ENCODE measurements at places on chromosomes 2 and 18.

GRCh38 chr2:104854498-104855220 is 744 bp downstream of the POU3F3 start:
- no peak for DNase-seq

GRCh38 chr18:42064109-42064508 is 109.1 kb downstream of the PIK3C3 start:
- no peak for DNase-seq

DNA sequence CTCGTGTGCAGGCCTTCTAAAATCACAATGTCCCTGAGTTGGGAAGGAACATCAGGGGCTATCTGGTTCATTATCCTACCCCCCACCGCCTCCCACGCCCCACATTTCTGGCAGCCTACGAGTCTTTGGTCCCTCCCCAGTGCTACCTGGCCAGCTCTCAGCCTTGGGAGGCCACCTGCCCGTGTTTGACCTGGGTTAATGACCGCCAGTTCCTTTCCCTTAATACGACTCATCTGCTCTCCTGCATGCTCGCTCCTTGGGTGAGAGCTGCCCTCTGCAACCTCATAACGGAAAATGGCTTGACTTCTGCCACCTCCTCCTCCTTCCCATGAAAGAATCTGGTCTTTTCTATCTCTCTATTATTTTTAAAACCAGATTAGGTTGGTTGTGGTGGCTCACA is 112.5 kb downstream of the NEDD4L start:
- no peak for DNase-seq

DNA sequence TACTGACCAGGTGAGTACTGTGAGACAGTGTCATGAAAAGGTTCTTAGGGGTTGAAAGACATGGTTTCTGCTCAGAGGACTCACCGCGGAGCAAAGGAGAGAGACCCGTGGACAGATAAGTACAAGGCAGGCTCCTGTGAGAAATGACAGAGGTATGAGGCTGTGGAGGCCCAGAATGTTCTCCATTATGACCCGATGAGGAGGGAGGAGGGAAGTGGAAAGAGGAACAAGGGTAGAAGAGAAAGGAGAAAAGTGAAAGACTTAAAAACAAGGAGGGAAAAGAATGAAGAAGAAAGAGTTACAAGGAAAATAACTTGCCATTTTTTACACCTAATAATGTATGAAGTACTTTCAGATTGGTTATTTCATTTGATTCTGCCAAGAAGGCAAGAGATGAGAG is 29.8 kb downstream of the MAPRE3 start:
- no peak for DNase-seq

GRCh38 chr18:22678486-22678885 is 254.6 kb upstream of the RBBP8 start:
- no peak for DNase-seq

GRCh38 chr2:86064006-86064405 is 41.7 kb downstream of the POLR1A start:
- DNase-seq: no peak

DNA sequence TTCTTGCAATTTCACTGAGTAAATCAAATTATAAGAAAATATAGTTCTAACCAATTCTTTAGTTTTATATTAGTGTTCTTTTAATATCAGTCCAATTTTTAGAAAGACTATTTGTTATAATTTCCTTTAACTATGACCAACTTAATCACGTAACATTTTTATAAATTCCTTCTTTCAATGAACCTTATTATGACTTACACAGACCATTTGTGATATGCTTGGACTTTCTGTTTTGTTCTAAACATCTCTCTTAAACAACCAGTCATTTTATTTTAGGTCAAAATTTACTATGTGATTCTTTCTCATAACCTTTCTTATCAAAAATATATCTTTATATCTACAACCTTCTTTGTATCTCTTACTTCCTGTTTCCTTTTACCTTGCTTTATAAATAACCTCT is 39.5 kb upstream of the DYNAP start:
- no peak for DNase-seq

GRCh38 chr2:53694096-53694771 is 73.4 kb upstream of the CHAC2 start:
- no peak for DNase-seq

DNA sequence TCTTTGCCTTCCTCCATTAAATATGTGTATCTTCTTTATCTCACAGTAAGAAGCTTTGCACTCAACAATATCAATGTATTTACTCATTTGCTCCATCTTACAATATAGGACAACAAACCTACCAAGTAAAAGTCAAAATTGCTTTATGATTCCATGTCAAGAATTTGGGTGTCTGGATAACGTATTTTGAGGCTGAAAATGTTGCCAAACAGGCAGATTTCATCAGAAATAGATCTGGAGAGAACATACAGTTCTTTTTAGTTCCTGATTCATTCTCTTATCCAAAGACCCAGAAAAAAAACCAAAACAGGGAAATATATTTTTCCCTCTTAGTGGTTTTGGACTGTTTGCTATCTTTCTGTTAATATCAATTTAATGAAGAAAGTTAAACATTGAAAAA is 621.1 kb downstream of the STK39 start:
- DNase-seq: no peak

- DNase-seq: no peak
Observed at GRCh38 chr2:181426672-181427071, 30.5 kb upstream of the ITGA4 start.

DNA sequence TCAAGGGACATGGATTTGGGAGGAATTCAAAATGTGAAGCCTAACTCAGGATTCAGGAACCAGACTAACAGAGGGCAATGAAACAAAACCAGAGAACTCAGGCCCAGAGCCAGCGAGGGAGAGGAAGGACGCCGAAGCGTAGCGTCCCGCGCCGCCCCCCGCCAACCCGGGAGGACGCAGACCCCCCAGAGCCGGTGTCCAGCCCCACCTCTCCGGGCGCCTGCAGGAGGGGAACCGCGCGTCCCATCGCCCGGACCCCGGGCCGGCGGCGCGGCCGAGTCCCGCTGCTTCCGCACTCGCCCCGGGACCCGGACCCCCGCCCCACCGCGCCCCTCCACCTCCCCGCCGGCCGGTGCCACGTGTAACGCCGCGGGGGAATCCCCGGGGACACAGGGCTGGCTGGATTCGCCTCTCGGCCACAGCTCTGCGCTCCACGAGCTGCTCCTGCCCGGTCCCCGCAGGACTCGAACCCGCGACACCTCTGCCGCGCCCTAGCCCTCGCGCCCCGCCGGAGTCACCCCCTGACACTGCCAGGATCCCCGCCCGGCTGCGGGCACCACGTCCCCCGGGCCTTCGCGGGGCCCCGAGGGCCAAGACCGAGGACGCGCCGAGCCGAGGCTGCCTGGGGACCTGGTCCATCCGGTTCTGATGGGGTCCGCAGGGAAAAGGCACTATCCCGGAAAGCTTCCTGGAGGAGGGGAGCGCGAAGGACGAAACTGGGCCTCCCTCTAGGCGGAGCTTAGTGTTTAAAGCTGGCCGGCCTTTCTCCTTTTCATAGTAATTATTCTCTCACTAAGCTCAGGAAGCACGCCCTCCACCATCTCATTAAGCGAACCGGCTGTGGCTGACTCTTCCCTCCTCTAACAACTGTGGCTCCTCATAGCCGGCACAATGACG is 40.4 kb upstream of the FAM124B start:
- DNase-seq: no peak

- DNase-seq: no peak
Observed at GRCh38 chr18:76524900-76525698, 30.1 kb upstream of the ZNF516 start.

DNA sequence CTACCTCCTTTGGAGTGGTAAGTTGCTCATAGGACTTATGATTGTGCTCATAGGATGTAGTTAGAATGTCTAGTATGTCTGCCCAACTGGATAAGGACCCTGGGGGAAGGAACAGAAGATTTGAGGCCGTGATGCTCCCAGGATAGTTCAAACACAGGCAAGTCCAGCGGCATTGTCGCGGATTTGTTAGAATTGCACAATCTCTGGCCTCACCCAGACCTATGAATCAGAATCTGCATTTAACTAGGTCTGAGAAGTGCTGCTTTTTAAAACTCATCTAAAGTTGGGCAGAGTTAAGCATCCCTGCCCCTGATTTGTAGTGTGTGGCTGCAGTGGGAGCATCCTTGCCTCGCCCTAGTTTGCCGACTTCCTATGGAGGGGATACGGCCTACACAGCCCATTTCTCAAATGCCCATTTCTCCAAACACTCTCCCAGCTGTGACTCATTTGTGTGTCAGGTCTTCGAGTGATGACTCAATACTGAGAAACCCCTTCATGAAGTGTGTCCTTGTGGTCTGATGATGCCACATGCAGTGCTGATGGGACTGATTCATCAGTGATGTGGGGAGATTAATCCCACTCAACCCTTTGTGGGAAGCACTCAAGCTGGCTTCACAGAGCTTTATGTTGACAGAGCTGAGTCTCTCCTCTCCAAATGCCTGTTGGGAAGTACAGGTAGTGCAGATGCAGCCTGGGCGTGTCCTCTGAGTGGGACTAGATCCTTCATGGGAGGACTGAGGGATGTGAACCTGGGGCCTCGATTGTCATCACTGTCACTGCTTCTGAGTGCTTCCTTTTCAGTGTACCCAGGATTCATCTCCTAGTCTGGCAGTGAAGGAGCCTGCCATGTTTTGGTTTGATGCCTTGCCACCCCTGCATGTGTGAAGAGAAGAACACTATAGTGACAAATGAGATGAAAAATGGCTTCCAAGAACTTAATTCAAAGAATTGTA is 18.7 kb downstream of the SMIM21 start:
- no peak for DNase-seq

GRCh38 chr2:182824767-182825158 is 41.7 kb downstream of the FRZB start:
- no peak for DNase-seq

GRCh38 chr18:23982155-23983079 is 32.1 kb upstream of the TTC39C start:
- DNase-seq: no peak

DNA sequence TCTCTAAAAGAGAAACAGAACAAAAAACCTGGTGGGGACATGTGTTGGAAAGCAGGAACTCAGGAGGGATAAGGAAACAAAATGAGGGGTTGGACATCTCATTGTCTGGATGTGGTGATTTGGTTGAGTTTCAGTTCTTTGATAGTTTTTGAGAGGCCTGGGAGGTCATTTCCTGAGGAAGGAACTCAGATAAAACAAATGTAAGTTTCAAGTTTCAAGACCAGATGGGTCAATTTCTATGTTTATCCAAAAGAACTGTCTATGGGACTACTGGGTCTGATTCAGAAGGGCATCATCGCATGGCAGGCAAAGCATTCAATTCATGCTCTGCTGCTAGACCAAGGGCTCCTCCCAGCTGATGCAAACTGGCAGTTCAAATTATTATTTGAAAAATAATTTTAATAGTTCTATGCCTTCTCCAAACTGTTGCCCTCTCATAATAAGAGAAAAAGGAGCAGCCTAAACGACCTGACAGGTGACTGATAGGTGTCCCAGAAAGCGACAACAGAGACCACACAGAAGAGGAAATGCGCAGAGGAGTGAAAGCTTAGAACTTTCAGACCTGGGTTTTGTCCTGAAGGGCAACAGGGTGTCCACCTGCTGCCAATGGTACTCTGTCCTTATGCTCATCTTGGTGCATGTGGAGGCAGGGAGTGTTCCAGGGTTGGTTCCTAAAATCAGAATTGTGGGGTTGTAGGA is 39.3 kb upstream of the SH3RF3 start:
- DNase-seq: no peak

GRCh38 chr18:70522183-70522680 is 233.4 kb downstream of the SOCS6 start:
- no peak for DNase-seq

DNA sequence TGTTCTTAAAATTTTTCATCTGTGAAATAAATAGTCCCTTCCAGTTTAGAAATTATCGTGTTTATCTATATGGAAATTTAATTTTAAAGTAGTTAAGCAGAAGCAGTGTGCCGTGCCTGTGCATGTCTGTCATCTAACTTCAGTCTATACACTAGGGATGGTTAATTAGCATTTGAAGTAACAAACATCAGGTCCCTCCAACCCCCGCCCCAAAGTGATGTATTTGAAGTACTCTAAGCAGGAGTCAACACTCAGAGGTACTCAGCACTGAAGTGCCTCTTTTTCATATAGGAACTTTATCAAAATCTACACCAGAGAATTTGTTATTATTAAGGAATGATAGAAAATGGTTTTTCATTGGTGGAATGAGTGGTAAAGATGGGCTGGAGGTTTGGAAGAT is 33.0 kb downstream of the LANCL1 start:
- no peak for DNase-seq

DNA sequence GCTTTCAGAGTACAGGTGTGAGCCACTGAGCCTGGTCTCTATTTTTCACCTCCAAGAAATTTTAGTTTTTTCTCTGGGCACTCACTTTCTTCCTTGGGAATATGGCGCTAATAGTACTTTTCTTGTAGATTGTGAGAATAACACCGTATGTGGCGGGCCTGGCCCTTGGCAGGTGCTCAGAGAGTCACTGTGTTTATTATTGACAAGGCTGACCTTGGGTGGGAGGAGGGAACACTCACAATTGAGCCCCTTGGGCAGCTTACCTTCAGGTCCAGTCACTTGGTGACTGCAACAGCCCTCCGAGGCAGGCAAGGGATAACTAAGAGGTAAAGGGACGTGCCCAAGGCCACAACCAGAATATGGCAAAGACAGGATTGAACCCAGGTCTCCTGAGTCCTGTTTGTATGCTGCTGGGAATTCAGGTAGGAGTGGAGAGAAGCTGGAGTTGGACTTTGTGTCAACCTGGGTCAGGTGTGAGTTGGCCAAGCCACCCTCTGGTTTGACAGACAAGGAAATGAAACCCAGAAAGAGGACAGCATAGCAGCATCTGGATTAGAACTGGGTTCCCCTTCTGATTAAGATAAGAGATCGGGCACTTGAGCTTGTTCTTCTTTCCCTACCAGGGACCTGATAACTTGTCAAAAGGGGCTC is 2.8 kb upstream of the STK25 start:
- DNase-seq: no peak

DNA sequence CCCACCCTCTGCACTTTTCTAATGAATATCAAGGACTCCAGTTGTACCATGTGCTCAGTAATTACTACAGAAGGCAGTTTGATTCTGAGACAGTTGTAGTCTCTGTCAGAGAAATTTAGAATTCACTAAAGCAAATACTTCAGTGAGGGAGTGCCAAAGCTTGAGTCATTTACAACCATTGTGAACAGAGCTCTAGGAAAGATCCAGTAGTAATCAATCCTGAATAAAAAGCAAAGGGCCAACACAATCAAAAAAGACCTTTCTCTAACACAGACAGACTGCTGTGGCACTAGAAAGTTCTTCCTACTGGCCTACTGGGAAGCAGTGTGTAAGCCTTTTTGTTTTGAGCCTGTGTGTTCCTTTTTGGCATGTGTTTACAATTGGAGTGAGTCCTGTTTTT is 135.6 kb upstream of the UNC80 start:
- DNase-seq: no peak

GRCh38 chr2:23912054-23912453 is 14.9 kb downstream of the ATAD2B start:
- DNase-seq: no peak

- DNase-seq: no peak
Observed at GRCh38 chr2:14927021-14927564, 294.6 kb downstream of the LRATD1 start.

- DNase-seq: no peak
Observed at GRCh38 chr2:174195253-174195652, 53.1 kb downstream of the OLA1 start.

DNA sequence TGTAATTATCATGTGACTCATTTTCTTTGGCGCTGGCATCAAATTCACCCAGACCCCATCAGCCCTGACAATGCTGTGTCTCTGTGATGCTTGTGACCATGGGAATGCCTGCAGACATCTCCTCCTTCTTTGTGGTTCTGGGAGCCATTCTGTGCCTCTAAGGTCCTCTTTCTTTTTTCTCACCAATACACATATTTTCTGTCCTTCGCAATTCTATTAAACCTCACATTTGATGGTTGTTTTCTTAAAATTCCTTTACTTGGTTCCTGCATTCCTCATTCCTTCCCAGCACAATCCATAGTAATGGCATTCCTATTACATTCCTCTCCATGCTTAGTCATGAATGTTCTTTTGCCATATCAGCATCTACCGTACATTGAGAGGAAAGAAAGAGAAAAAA is 375.3 kb downstream of the PIK3C3 start:
- no peak for DNase-seq

Measured in stimulated activated naive CD4-positive, alpha-beta T cell (primary cell).